ENCODE measurements at places on chromosomes 4 and X. TPM values are rescaled to one million over a fixed set of nuclear protein-coding genes. Genes with fewer than 3 reads are reported as not detected.

GRCh38 chrX:19686876-19687275 is 171.6 kb upstream of the MAP3K15 start:
- no peak for DNase-seq

GRCh38 chrX:486325-486724 is 99.6 kb upstream of the PPP2R3B start:
- DNase-seq, result no peak

- peak; percentile 60 for DNase-seq
These were observed at the start of gene SORBS2 for GRCh38 chr4:185811509-185812364. SORBS2 (minus strand) TSS chr4:185812194; CDS start chr4:185690571, 121,623 bp downstream.

GRCh38 chr4:116183241-116183640 is 902.1 kb downstream of the TRAM1L1 start:
- DNase-seq, result no peak

DNA sequence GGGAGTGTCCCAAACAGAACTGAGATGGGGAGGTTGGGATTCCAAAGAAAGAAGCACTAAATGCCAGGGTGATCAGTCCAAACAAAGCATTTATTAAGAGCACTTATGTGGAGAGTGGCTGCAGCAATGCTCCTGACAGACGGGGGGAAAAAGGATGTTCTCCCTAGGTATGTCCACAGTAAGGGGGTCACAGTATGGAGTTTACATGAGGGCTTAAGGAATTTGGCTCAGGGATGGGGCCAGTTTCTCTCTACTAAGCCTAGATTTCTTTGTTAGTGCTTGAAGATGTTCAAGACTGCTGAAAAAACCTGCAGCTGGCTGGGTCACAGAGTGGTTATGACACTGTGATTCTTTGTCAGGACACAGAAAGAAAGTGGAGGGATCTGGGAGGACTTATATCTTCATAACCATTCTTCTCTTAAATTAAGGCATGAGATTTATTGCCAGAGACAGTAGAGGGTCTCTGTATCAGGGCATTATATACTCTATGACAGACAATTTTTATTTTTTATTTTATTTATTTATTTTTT is 1468.0 kb downstream of the C4orf33 start:
- DNase-seq, result no peak

DNA sequence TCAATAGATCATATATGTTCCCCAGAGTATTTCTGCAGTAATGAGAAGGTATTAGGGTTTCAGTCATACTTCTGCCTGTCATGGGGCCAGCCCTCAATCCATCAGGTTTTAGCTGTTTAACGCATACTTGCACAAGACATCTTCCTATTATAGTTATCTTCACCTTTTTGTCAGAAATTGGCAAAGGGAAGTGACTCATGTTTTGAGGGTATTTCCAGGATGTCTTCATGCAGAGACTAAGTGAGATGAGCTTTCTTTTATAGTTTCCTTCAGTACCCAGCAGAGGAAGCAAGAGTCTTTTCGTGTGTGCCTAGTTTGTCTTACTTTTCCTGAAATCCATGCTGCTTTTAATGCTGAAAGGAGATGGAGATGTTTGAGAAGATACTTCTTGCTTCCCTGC is 9.5 kb downstream of the CSTF2 start:
- peak; percentile 21 for DNase-seq

GRCh38 chrX:37958525-37959211 is 47.7 kb upstream of the SYTL5 start:
- DNase-seq, result no peak

DNA sequence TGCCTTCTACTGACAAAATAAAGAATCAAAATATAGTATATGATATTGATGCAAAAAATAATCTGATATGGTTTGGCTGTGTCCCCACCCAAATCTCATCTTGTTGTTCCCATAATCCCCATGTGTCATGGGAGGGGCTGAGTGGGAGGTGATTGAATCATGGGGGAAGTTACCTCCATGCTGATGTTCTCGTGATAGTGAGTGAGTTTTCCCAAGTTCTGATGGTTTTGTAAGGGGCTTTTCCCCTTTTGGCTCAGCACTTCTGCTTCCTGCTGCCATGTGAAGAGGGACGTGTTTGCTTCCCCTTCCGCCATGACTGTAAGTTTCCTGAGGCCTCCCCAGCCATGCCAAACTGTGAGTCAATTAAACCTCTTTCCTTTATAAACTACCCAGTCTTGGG is 70.2 kb downstream of the TMEM165 start:
- DNase-seq, result no peak

- DNase-seq, result no peak
These were observed 154.5 kb upstream of the QRFPR start for GRCh38 chr4:121535351-121535750.

DNA sequence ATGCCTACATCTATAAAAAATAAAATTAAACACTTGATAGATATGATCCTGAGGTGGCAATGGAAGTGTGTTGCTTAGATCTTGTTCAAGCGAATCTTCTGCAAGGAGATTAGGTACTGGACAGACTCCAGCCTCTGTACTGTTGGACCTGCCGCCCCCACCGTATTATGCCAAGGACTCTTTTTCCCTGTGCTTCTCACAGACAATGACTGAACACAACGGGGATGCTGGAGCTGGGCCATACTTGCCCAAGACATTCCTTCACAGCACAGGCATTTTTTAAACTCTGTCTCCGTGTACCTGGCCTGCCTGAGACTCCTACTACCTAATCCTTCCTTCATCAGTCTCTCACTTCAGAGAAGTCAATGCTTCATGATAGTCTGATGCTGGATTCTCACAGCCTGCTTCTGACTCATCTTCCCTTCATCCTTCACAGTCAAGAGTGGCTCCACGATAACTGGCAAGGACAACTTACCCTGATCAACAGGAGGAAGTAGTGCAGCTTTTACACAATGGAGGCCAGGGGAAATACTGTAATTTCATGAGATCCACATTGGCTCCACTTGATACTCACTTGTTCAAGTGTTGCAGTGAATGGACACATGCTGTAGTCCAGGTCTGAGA is 754.6 kb upstream of the AGA start:
- no peak for DNase-seq

DNA sequence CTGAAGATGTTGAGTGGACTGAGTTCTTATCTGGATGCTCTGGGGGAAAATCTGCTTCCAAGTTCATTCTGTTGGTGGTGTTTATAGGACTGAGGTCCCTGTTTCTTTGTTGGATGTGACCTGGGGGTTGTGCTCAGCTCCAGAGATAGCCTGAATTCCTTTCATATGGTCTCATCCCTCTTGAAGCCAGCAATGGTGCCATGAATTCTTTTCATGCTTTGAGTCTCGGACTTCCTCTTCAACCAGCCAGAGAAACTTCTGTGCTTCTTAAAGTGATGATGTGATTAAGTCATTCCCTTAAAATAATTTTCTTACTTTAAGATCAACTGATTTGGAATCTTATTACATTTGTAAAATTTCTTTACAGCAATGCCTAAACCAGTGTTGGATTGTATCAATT is 233.8 kb upstream of the UGT8 start:
- no peak for DNase-seq

GRCh38 chr4:2929469-2929868 is 33.7 kb downstream of the NOP14 start:
- DNase-seq, result no peak

- DNase-seq, result peak; percentile 41
These were observed 57.3 kb upstream of the TCEAL2 start for GRCh38 chrX:102067966-102068723.

GRCh38 chrX:111124418-111124817 is 28.4 kb downstream of the PAK3 start:
- DNase-seq, result no peak

DNA sequence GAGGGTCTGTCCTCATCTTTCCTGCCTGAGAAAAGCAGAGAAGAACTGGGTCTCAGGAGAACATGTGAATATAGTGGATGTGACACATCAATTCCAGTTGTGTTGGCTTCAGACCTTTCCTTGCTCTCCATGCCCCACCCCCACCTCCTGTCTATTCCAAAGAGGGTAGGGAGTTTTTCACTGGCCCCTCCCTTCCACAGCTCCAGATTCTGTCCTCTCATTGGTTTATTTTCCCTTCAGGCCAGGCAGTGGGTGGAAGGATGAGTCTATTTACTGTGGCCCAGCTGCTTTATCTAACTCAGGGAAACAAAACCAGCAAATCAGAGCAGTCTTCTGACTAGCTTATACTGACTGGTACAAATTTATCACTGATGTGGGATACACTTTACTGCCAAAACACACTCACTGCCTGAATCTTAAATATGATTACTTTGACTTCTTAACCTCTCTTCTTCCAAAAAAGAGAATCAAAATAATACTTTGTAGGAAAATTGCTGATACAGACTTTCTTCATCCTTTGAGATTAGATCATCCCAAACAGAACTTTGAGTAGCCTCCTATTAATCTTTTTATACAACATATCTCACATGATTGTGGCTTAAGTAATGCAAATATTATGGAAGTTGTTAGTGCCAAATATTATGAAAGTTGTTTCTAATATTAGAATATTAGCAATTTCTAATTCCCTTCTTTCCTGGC is 221.2 kb downstream of the MID1 start:
- DNase-seq, result no peak

DNA sequence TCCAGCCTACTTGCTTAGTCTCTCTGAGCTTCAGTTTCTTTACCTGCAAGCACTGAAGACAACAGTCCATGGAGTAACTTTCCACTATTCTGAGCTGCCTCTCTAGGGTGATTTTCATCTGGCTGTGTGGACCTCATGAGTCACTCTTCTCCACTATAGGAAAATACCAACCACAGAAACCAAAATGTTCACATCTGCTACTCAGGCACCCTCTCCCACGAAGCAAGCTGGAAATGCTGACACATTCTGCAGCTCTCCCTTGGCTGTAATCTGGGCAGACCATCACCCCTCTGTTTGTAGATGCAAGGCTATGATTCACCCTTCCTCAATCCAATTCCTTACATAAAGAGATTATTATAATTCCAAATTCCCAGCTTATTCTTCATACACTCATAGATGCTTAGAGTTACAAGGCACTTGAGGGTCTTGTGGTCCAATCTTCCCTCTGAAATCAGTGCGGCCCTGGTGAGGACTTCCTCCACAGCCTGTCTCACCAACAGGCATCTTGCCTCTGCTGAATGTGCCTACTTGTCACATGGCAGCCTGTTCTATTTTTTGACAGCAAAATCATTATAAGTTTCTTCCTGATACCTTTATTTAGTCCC is 97.0 kb upstream of the LNX1 start:
- no peak for DNase-seq

GRCh38 chr4:85837439-85837733 is 362.4 kb downstream of the ARHGAP24 start:
- no peak for DNase-seq

- no peak for DNase-seq
These were observed 85.2 kb downstream of the PTTG2 start for GRCh38 chr4:38045289-38045988.

DNA sequence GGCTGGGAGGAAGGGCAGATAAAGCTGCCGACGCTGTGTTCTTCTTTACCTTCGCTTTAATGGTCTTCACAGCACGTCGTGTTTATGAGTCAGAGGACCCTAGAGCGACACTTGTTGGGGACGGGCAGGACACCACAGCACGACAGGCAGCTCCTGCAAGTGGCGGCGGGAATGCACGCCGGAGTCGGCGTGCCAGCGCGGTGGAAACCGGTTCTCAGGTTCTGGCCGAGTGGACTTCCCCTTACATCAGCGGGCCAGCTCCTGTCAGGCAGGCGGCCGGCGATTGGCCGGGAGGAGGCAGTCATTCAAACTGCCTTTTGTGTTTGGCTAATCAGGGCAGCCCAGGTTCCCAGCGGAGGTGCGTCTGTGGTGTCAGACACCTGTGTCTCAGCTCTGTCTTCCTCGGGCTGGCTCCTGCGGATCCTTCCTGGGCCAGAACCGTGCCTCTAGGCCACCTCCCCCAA is 150.9 kb downstream of the SHROOM3 start:
- no peak for DNase-seq

DNA sequence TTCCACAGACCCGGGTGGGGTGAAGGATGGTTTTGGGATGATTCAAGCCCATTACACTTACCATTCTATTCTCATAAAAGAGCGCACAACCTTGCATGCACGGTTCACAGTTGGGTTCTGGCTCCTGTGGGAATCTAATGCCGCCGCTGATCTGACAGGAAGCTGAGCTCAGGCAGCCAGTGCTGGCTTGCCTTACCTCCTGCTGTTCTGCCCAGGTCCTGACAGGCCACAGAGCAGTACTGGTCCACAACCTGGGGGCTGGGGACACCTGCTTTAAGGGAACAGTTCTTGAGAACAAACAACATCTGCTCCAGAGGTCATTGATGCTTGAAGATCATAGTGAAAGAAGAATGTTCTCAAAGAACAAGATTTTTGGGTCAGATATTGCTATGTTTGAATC is 8.0 kb upstream of the HS3ST1 start:
- no peak for DNase-seq

- DNase-seq, result no peak
These were observed 62.9 kb downstream of the BRCC3 start for GRCh38 chrX:155134255-155134654.

DNA sequence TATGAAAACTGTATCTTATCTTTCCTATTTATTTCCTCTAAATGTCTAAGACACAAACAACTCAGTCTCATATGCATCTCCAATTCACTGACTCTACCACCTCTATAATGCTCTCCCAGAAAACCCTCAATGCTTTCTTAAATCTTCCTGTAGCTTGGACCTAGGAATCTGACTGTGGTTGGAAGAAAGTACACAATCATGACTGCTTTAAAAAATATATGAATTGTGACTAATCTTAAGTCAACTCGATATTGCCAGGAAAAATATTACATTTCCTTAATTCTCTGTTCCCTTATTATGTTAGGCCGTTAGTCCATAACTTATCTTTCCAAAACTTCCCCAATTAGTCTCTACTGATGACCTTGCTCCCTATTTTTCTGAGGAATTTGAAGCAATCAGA is 87.0 kb downstream of the SPCS3 start:
- no peak for DNase-seq

GRCh38 chr4:1972414-1972813 is 36.4 kb downstream of the NELFA start:
- DNase-seq, result no peak

GRCh38 chr4:175103403-175103802 is 185.2 kb downstream of the ADAM29 start:
- no peak for DNase-seq

- no peak for DNase-seq
These were observed 28.9 kb downstream of the LNX1 start for GRCh38 chr4:53562409-53562808.

GRCh38 chrX:133346026-133346425 is 69.3 kb downstream of the GPC4 start:
- DNase-seq, result no peak

- DNase-seq, result no peak
These were observed at the start of gene MMRN1 for GRCh38 chr4:89894649-89895550. MMRN1 (plus strand) TSS chr4:89894854; CDS start chr4:89894972, 118 bp downstream.

DNA sequence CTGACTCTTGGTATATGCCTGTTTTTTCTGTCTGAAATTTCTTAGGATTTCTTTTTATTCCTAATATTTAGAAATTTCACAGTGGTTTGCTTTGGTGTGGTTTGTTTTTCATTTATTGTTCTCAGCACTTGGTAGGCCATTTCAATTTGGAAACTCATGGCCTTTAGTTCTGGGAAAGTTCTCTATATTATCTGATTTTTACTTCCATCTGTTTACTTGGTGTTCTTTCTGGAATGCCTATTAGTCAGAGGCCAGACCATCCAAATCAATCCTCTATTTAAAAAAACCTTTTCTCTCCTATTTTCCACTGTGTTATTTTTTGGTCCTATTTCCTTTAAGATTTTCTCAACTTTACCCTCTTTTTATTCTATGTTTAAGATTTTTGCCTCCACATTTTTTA is 188.1 kb upstream of the SFRP2 start:
- no peak for DNase-seq

The FGB gene
- 0.61 TPM for total RNA-seq

The HTT gene
- 14.6 TPM for total RNA-seq

The FGFR3 gene
- 0.62 TPM for total RNA-seq

The MAML3 gene
- total RNA-seq, result 12.0 TPM

The FATE1 gene
- total RNA-seq, result not detected

The CT45A5 gene
- not detected for total RNA-seq

The HMX1 gene
- not detected for total RNA-seq

The ARAP2 gene
- total RNA-seq, result 7.9 TPM

The MAP3K15 gene
- 2.5 TPM for total RNA-seq

Measured in NCI-H460 (cell line).